ENCODE measurements at places on chromosomes 4 and X.
A peak's percentile ranks its signal among the peaks of the same experiment; 100 is the strongest.

DNA sequence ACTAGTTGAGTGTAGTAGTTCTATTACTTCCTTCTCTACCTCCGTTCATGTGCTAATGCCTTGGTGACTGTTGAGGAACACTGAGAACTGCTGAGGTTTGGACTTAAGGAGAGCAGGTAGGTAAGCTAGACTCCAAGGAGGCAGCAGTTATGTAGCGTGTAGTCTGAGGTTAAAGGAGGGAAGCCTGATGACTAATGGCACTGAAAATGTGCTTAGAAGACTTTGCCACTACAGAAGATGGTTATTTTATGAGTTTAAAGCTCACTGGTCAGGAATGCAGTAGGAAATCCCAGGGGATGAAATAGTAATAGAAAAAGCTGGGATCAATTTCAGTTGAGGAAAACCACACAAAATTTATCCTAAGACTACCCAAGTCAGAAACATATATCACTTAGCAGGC is 1077.3 kb downstream of the RAPGEF2 start:
- no peak for DNase-seq

DNA sequence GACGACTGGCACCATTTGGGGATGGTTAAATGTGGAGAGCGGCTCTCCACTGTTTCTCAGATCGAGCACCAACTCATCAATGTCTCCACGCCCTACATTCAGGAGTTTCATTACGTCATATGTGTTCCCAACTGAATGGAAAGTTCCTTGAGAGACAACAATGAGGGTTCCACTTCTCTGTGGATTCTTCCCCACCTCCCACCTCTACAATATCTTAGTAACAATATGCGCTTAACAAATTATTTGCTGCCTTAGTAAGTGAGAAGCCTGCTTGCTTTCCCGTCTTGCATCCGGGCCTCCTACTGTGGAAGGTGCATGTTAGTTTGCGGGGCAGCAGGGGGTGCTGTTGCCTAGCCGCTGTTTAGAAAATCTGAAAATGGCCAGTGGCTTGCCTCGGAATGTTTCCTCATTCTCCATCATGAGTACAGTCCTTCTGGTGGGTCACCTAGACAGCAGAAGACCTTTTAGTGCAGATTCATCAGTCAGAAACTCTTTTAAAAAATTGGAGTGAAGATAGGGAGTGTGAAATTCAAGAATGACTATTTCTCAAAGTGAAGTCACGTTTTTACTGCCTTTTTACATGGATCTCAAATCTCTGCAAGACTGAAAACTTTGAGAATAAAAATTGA is 55.7 kb downstream of the PHOX2B start:
- DNase-seq = peak; percentile 48

- DNase-seq = peak; percentile 1
Measured at GRCh38 chrX:152632445-152633097, 5.1 kb upstream of the GABRQ start.

DNA sequence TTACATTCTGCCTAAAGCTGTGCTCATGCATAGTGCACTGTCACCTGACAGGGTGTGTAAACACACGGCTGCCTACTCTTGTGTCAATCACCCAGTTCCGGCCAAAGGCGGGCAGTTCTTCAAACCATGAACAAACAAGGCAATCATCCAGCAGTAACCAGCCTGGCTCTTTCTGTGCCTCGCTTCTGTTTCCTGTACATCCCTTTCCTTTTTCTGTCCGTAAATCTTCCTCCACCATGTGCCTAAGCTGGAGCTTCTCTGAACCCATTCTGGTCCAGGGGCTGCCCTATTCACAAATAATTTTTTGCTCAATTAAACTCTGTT is 60.8 kb upstream of the CBR4 start:
- no peak for DNase-seq

- no peak for DNase-seq
Measured at GRCh38 chr4:149234798-149235197, 580.8 kb downstream of the IQCM start.

DNA sequence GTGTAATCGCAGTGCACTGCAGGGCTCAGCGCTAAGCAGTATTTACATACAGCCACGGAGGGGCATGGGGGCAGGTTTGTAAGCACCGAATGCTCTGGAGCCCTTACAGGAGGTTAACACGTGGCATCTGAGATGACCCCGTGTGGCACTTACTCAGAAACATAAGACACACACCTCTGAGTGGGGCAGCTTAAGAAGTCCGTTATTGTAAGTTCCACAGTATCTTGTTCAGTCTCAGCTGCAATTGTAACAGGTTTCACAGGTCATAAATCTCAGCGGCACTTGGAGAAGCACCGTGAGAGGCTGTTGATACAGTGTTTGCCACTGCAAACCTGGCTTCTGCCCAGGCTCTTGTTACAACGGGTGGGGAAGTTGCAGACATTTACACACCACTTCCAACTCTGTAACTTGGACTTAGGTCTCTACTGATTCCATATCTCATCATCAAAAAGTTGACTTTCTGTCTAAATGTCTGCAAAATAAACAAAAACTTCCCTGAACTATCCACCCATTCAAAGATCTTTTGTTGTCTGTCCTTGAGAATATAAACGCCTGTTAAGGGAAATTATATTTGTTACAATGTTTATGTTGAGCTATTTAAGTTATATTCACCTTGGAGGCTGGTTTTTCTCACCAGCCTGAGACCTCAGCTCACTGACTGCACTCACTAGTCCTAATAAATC is 10.3 kb downstream of the CPLX1 start:
- DNase-seq = no peak

DNA sequence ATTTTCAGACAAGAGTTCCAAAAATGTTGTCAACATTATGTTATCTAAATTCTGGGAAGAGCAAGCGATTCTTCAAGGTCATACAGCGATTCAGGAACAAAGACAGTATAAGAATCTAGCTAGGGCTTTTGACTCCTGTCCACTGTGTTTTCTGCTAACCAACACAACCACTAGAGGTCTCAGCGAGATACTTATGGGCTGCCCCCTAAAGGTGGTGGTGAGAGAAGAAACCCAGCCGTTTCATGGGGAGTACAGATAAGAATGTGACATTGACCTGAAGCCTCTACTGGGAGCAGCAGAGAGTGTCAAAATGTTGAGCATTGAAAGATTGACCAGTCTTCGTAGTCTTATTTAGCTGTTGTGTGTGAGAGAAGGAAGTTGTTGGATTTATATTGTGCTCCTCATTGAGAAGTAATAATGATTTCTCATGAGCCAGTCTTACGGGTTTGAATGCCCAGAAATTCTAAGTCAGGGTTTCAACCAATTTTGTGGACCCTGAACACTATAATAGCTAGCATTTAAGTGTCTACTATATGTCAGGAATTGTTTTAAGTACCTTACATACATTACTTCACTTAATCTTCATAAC is 168.3 kb downstream of the SPRY1 start:
- DNase-seq = peak; percentile 80

- no peak for DNase-seq
Measured at GRCh38 chr4:13698296-13698695, 70.8 kb upstream of the BOD1L1 start.

- no peak for DNase-seq
Measured at GRCh38 chrX:44462850-44463249, 79.8 kb downstream of the FUNDC1 start.

DNA sequence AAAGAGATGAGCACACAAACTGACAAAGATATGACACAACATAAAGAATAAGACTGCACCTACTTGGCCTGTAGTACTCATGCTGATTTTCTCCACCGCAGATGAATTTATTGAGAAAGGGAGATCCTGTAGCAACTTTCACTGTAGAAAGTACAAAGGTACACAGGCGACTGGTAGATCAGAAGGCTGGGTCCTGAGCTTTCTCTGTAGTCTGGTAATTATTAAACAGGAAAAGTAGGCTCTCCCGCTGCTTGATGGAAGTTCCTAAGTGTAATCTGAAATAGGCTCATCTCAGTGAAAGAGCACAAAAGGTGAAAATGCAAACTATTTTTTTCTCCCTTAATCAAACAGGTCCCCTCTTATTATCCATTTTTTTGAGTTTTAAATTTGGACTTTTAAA is at the start of gene ADH6:
Gene ADH6 (minus strand): TSS at position 175 of the 400 bp plus-strand sequence. CDS start 94 bp downstream, at position 81.
- no peak for DNase-seq

GRCh38 chr4:24778464-24779225 is 16.7 kb upstream of the SOD3 start:
- no peak for DNase-seq

GRCh38 chr4:173943547-173943946 is 339.9 kb downstream of the FBXO8 start:
- no peak for DNase-seq

GRCh38 chr4:186266729-186267456 is 904 bp downstream of the F11 start:
- no peak for DNase-seq

GRCh38 chrX:103439161-103439560 is 62.8 kb downstream of the BEX3 start:
- peak; percentile 7 for DNase-seq

GRCh38 chr4:162837241-162837640 is 329.4 kb downstream of the NAF1 start:
- DNase-seq = no peak

- no peak for DNase-seq
Measured at GRCh38 chrX:124720532-124720931, 374.2 kb downstream of the SH2D1A start.

- peak; percentile 72 for DNase-seq
Measured at GRCh38 chrX:153723351-153724251, 586 bp downstream of the BCAP31 start.

DNA sequence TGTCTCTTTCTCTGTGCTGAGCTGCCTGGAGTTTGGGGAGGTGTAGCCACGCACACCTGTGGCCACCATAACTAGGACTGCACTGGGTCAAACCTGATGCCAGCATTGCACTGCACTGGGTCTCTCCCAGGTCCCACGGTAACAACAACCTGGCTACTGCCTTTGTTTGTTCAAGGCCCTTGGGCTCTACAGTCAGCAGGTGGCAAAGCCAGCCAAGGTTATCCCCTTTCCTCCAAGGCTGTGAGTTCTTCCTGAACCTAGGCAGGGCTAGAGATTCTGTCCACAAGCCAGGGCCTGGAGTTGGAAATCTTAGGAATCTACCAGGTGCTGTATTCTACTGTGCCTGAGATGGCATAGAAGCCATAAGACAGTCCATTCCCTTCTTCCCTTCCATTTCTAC is 126.7 kb upstream of the MAGEE2 start:
- no peak for DNase-seq

DNA sequence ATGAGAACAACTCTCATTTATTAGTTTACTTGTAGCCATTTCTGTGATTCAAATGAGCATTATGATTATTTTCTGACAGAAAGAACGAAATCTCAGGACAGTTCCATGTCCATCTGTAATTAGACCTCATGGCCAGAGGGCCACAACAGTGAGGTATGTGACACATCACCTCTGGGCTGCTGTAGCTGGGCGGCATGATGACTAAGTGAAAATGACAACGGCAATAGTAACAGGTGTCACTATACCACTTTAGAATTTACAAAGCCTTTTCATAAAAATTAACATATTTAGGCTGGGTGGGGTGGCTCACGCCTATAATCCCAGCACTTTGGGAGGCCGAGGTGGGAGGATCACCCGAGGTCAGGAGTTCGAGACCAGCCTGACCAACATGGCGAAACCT is 252.6 kb downstream of the CBR4 start:
- DNase-seq = no peak

GRCh38 chr4:185835336-185835735 is 23.3 kb upstream of the SORBS2 start:
- no peak for DNase-seq

DNA sequence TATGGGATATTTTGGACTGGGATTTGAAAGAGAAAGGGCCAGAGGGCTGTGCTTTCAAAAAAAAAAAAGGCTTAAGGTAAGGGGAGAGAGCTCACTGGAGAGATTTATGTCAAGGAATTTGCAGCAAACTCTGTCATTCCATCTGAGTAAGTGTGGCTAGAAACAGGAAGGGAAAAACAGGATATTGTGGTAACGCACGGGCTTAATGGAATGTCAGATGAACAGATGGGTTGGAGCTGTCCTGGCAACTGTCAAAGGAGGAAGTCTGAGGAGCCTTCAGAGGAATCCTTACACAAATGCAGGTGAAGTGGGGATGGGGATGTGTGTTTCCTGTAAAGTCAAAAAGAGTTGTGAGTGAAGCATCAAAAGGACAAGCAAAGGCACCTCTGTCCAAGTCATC is 15.1 kb upstream of the NKX3-2 start:
- no peak for DNase-seq

- DNase-seq = peak; percentile 27
Measured at GRCh38 chr4:2932951-2933565, 30.1 kb downstream of the NOP14 start.

- DNase-seq = no peak
Measured at GRCh38 chrX:150504397-150505182, 63.8 kb upstream of the MTM1 start.

GRCh38 chr4:174503079-174503715 is 19.1 kb downstream of the HPGD start:
- no peak for DNase-seq

DNA sequence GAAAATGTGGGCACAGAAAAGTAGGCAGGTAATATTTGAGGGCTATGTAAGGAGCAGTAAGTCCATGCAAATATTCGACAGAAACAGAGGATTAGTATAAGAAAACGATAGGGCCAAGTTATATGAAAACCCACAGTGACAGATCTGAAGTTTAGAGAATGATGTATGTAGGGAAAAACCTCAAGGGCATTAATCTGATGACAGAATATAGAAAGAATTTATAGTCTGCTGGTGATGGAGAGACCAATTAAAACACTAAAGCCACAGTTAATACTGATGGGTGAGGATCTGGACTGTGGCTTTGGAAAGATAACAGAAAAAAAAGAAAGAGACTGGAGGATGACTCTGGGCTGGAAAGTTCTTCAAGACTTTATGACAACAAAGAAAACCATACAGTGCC is 169.7 kb downstream of the PALLD start:
- DNase-seq = no peak

GRCh38 chrX:40501164-40501855 is 79.5 kb upstream of the ATP6AP2 start:
- no peak for DNase-seq

DNA sequence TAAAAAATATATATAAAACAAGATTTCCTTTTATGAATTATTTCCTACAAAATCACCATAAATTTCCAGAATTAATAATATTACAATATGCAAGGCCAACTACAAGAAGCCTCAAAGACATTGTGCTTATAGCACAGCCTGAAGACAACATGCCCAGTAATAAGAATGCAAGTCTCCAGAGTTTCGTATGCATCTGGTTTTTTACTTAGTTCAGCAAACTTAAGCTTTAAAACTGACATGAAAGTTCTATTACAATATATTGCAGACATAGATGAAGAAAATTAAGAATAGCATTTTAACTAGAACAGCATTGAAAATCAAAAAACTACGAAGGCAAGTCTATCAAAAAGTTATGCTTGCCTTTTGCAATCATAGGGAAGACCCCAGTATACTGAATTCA is 107.6 kb downstream of the PRDM5 start:
- DNase-seq = no peak
